Activated CD8-positive, alpha-beta memory T cell treated with anti-CD3 and anti-CD28 coated beads for 48 hours (primary cell): ENCODE measurements at places on chromosomes 13 and 19.

GRCh38 chr19:1243768-1244692 lies 2.5 kb downstream of the ATP5F1D start:
- DNase-seq: no peak

DNA sequence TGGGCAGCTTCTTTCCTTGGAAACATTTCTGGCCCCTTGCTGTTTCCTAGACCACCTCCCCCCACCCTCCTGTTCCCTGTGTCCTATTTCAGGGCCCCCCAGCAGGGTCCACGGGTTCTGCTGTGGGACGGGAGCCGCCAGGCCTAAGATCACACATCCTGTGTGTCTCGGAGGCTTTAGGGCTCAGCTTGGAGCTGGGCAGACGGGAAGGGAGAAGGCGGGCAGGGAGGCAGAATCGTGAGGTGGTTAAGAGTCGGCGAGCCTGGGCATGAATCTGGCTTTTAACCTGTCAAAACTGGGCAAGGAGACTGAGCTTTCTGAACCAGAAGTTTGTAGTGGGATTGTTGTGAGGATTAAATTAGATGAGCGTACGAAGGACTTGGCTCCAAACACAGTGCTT lies 4.8 kb downstream of the KCNC3 start:
- DNase-seq: no peak

DNA sequence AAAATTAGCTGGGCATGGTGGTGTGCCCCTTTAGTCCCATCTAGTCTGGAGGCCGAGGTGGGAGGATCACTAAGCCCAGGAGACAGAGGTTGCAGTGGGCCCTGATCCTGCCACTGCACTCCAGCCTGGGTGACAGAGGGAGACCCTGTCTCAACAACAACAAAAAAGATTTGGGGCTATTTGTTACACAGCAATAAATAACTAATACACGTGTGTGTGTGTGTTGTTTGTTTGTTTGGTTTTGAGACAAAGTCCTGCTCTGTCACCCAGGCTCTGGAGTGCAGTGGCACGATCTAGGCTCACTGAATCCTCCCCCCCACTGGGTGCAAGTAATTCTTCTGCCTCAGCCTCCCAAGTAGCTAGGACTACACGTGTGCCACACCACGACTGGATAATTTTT lies 32.9 kb upstream of the FEM1A start:
- DNase-seq: no peak

- DNase-seq: no peak
Observed at GRCh38 chr13:99339736-99340397, 32.7 kb upstream of the GPR183 start.

- no peak for DNase-seq
Observed at GRCh38 chr13:87675851-87676250, 4.7 kb downstream of the SLITRK5 start.

GRCh38 chr19:10102787-10103236 lies 334 bp upstream of the ANGPTL6 start:
- no peak for DNase-seq

DNA sequence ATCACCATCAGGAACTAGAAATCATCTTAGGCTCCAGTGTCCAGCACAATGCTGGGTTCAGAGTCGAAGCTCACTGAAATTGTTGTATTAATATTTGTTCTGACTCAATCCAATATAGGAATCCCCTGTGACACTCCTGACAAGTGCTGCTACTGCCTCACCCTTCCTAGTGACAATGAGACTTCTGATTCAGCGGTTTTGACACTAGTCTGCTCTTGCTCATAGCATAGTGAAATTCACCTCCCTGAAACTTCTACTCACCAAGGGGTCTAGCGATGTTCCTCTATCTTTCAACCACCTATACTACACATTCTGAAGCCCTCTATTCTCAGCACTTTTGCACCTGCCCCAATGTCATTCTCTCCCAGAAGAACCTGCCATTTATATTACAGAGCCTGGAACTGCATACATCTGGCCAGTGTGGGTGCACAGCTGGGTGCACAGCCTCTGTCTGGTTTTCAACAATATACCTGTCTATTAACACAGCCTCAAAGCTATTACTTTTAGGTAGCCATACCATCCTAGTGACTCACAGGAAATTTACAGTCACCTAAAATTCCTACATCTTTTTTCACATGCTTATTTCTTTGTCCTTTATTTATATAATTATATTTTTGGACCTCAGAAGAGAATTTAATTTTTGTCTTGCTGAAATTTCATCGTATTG lies 88.3 kb downstream of the DOCK9 start:
- DNase-seq: no peak

DNA sequence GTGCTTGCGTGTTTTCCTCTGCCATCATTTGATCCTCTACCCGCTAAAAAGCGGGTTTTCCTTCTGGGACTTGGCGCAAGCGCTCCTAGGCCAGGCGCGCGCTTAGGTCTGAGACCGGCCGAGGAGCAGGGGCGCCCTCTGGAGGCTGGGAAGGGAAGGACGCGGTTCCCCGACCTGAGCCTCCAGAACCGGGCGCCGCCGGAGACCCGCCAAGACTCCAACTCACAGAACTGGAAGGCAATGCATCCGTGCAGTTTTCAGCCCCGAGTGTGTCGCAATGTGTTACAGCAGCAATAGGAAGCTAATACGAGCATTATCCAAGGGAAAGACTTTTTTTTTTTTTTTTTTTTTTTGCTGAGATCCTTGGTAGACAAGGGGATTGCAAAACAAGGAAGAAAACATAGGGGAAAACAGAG lies 190.9 kb downstream of the COL4A1 start:
- DNase-seq: no peak

GRCh38 chr19:13039211-13039789 lies 44.0 kb downstream of the NFIX start:
- no peak for DNase-seq

DNA sequence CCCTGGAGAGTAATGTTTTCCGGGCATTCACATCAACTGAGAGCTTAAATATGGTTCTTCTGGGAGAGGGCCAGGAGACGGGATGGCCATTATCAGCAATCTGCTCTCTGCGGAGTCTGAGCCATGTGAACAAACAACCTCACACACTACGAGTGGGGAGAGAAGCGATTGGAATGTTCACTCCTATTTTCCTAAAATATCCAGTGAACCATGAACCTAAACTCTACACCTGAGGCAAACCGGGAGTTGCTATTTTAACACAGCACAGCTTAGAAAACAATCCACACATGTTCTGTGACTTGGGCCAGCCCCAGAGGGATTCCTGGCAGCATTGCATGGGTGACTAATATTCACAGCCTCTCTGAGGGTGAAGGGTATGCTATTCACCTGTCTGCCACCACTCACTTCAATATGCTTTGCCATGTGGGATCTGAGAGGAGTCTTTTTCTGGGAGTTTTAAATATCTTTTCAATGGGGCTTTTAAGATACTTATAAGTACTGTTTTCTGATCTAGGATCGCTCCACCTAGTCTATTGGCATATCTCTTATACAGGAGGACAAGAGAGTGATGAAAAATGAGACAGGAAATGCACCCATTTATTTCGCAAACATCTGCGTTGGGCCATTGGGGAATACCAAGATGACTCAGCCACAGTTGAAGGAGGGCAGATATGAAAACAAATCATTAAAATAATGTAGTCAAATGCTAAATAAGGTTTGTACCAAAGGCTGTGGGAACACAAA lies 72.6 kb upstream of the SERP2 start:
- DNase-seq: no peak

DNA sequence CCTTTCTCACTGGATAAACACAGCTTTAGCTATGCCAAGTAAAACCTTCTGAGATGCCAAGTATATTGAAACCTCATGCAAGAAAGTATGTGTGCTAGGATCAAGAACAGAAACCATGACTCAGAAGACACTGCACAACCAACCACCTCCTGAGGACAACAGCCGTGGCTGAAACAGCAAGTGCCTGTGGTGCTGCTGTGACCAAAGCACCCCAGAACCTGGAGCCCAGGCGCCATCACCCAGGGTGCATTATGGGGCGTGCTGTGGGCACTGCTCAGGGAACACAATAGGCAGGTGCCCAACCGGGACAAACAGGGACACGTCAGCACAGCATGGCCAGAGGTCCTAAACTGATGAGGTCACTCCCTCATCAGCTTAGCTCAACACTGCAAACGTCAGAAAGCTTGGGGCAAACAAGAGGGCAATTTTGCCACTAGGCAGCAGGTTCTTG lies 101.3 kb upstream of the SLC15A1 start:
- DNase-seq: peak; percentile 46

GRCh38 chr19:40750058-40750873 lies at the start of gene ACTMAP:
TSS of gene ACTMAP (minus strand) at chr19:40750477. CDS start at chr19:40749803, 674 bp downstream.
- DNase-seq: peak; percentile 97

DNA sequence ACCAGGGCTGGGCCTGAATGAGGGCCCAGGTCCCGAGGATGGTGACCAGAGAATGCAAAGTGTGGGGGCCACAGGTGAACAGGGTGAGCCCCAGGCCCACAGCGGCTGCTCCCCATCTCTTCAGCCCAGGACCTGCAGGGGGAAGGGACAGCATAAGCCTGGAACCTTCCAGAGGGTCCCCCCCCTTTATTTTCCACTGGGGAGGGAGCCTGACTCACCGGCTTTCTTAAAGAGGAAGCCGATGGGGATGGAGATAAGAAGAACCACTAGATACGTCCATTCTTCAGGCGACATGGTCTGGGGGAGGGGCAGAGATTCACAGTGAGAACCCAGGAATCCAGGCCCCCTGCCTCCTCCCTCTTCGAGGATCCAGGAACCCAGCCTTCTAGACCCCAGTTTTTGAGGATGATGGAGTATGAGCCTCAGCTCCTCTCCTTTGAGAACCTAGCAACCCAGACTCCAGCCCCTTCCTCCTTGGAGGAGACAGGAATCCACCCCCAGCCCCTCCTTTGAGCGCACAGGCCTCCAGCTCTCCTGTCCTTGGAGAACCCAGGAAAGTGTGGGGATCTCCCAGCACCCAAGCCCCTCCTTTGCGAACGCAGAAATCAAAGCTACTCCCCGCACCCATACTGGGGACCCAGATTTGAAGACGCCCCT lies 1.0 kb downstream of the MBOAT7 start:
- no peak for DNase-seq

GRCh38 chr19:30393046-30393445 lies 20.9 kb downstream of the ZNF536 start:
- no peak for DNase-seq

DNA sequence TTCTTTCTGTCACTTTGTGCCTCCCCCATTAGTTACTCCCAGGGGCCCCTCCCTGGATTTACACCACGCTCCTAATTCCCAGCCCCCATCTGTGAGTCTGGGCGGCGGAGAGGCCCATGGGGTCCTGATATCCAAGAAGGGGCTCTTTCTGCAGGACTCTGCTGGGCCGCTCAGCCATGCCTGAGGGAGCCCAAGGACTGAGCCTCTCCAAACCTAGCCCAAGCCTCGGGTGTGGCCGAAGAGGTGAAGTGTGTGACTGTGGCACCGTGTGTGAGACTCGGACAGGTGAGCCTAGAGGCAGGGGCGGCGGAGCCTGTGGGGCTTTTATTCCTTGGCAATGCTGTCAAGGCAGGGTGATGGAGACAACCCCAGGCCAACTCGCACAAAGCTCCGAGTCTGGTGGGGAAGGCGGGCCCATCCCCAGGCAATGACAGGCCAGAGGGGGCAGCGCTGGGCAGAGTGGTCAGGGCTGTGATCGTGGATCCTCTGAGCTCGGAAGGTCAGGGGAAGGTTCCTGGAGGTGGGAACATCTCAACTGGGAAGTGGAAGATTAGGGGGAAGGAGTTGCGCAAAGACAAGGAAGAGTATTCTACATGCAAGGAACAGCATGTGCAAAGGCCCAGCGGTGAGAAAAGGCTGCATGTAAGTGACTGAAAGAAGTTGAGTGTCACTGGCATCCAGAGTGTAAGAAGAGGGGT lies 1.6 kb downstream of the PLEKHG2 start:
- DNase-seq: no peak

- DNase-seq: no peak
Observed at GRCh38 chr13:113919761-113920559, 53.9 kb downstream of the C13orf46 start.

DNA sequence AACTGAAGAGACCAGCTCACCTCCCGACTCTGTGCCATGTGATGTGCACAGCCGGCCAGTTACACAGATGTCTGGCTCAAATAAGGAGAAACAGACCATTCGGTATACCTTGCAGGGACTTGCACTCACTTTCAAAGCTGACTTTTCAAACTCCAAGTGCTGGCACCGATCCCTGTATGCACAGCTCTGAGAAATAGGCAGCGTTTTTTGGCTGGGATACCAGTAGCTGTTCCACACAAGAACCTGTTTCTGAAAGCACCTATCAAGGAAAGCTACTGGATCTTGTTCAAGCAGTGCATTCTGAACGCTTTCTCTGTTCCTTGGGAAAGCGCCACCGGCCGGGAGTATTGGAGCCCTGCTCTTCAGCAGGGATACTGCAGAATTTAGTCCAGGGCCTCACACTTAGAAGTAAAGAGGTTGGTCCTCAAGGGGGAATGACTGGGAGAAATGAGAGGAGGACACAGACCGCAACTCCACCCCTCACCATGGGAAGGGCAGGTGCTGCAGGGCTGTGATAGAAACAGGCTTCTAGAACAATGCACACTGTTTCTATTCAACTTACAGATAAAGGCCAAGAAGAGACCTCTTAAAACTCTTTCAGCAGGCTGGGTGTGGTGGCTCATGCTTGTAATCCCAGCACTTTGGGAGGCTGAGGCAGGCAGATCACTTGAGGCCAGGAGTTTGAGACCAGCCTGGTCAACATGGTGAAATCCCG lies 53.6 kb upstream of the PABPC3 start:
- no peak for DNase-seq

DNA sequence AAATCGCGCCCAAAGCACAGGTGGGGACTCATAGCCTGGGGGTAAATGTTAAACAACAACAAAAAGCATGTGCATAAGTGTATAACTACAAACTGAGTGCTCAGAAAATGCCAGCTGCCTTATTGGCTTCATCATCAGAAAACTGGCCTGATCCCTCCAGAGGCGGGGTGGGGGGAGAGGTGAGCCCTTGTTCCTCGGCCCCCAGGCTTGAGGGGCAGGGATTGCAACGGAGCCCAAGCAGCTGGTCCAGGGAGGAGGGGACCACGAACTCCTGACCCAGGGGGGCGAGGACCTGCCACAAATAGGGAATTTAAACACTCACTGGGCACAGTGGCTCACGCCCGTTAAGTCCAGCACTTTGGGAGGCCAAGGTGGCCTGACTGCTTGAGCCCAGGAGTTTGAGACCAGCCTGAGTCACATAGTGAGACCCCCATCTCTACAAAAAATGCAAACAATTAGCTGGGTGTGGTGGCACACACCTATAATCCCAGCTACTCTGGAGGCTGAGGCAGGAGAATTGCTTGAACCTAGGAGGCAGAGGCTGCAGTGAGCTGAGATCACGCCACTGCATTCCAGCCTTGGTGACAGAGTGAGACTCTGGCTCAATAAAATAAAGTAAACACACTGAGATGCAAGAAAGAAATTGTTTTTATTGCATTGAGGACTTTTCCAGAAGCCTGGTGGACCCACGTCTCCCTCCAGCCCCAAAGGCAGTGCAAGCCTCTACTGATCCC lies 8.7 kb downstream of the SIRT6 start:
- no peak for DNase-seq
